ENCODE measurements at places on chromosomes 7 and 10. TPM values are rescaled to one million over a fixed set of nuclear protein-coding genes. Genes with fewer than 3 reads are reported as not detected.

DNA sequence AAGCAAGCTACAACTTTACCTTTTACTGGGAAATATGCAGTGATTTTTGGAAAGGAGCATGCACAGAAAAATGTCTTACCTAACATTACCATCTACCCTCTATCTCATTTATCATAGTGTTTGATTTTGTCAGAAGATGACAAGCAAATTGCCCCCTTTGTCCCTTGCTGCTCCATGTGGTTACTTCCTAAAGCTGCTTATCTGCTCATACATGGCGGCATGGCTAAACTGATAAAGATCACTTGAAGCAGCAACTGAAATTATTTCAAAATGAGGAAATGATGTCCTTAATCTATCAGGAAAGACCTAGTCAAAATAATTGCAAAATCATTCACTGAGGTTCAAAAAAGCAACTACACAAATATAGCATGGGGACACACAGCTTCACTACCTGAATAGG is 1198.5 kb upstream of the SORCS1 start:
- DNase-seq = no peak

The TRIM50 gene
- total RNA-seq = not detected

DNA sequence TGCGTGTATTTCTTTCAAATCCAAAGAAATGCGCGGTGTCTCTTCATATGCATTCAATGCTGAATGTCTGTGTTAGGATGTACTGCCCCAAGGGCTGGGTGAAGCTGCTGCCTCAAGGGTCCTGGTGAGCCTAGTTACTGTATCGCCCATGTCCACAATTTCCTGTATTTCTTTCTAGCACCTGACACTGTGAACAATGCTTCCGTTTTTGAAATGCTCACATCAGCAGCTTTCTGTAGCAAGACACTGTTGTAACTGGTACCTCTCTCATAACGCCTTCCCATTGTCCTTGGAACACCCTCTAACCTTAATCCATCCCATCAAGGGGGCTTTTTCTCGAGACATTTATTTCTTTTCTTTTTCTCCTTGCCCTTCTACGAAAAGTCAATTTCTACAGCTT is 25.1 kb downstream of the NRP1 start:
- no peak for DNase-seq

GRCh38 chr10:89384474-89385340 is 6.9 kb downstream of the IFIT1B start:
- DNase-seq = no peak

GRCh38 chr10:49080071-49080470 is 35.3 kb downstream of the VSTM4 start:
- peak; percentile 17 for DNase-seq

DNA sequence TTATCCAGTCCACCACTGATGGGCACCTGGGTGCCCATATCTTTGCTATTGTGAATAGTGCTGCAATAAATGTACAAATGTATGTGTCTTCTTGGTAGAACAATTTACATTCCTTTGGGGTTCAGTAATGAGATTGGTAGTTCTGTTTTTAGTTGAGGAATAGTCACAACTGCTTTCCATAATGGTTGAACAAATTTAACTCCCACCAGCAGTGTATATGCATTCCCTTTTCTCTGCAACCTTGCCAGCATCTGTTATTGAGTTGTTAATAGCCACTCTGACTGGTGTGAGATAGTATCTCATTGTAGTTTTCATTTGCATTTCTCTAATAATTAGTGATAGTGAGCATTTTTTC is 27.8 kb downstream of the COA1 start:
- DNase-seq = no peak

The SNX10 gene
- 7.1 TPM for total RNA-seq

DNA sequence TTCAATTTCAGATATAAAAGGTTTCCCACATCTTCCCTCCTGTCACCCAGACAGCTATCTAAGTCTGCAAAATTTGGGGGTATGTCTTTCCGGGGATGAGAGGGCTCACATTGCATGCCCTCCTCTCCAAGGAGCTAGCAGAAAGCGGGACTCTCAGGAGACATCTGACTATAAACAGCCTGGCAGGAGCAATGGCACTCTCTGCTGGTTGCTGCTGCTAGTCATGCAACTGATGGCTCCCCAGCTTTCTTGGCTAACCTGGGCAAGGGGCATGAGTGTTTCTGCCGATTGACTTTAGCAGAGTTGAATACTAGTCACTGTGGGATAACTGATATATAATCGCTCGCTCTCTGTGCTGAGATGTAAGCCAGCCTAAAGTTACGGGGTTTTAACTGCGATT is 12.0 kb downstream of the TBX20 start:
- peak; percentile 27 for DNase-seq

All from MCF 10A (cell line).